Effector memory CD4-positive, alpha-beta T cell (primary cell): ENCODE measurements at places on chromosomes 3 and 15.

GRCh38 chr15:92652576-92652966 lies 3.0 kb downstream of the FAM174B start:
- no peak for DNase-seq

DNA sequence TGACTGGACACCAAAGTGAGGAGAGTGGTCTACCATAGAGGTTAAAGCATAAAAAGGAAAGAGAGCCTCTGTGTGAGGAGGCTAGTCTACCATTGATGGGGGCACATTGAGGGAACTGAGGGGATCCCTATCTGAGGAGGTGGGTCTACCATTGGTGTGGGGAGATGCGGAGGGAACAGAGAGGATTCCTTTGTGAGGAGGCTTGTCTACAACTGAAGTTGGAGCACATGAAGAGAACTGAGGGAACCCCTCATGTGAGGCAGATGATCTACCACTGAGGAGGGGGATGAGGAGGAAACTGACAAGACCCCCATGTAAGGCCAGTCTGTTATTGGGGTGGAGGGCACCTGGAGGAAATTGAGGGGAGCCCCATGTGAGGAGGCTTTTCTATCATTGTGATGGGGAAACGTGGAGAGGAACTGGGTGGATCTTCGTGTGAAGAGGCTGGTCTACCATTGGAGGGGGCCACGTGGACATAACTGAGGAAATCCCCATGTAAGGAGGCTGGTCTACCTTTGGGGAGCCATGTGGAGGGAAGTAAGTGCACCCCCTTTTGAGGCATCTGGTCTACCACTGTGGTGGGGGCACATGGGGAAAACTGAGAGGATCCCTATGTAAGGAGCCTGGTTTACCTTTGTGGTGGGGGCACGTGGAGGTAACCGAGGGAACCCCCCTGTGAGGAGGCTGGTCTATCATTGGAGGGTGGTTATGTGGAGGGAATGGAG lies 160.1 kb downstream of the FBLN2 start:
- no peak for DNase-seq

DNA sequence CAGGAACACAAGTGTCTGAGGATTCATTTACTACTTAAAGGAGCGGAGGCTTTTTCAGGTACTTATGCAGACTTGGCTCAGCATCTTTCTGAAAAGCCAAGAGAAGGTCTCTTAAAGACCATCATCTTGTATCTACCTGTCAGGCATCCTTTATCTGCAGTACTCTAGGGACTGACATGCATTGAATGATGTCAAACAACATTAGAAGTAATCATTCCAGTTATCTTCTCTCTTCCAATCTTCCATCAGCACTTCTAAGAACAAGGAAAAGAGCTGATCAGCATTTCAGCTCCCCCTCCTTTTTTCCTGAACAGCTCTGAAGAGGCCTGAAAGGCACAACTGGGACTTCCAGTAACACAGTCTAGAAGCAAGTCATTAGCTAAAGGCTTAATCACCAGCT lies 214.8 kb downstream of the KCNH8 start:
- DNase-seq: no peak

DNA sequence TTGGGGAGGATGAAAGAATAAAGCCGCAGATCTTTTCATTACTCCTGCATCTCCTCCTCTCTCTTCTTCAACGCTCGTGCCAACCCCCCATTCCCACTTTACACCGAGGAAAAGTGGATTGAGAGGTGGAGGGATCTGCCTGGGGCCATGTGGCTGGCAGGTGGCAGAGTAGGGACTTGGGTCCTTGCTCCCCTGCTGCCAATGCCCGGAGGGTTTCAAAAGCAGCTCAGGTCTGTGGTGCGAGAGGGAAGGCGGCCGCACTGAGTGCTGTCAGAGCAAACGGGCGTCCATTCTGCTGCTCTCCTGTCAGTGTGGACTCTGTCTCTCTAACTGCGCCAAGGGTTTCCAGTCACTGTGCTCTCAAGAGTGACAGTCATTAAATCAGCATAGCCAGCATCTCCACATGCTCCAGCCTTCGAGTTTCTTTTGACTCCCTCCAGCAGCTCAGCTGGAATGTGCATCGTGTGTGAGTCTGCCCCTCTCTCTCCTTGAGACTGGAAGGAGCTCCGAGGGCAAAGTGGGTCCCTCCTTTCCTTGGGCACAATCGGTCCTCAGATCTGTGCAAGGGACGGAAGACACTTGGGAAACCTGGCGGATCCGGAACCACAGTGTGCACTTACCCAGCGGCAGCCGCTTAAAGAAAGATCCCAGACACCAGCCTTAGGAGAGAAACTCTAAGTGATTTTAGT lies 68.6 kb downstream of the VGLL4 start:
- DNase-seq: no peak

DNA sequence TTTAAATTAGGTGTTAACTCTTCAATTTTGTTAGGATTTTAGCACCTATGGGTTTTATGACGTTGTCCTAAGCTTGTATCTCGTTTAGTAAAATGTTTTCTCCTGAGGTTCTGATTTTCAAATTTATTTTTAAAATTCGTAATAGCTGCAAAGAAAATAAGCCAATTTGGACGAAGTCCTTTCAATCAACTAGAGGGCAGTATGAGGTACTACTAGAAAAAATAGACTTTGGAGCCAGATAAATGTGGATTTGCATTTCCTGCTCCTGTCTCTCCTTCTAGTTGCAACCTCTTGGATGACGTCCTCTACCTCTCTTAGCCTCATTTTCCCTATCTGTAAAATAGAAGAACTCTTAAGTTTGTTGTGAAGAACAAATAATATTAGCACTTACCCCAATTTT lies 81.1 kb downstream of the SLTM start:
- DNase-seq: no peak

- DNase-seq: no peak
Observed at GRCh38 chr3:88225326-88226008, 75.7 kb downstream of the C3orf38 start.

GRCh38 chr15:67114846-67115585 lies 49.6 kb downstream of the SMAD3 start:
- DNase-seq: no peak

DNA sequence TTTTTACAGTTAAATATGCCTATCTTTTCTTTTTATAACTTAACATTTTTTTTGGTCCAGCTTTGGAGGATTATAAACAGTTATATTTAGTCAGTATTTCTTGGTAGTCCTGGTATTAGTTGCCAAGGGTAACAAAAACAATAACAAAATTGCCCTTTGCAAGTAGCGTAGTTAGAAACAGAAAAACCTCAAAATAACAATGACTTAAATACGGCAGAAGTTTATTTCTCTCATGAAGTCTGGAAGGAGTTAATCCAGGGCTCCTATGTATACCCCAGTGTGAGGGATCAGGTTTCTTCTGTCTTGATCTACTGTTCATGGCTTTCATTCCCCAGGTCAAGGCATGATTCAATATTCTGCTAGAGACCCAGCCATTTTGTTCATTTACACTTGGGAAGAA lies 14.1 kb upstream of the MYH15 start:
- no peak for DNase-seq

GRCh38 chr3:64223791-64224745 lies 1.2 kb downstream of the PRICKLE2 start:
- DNase-seq: no peak

DNA sequence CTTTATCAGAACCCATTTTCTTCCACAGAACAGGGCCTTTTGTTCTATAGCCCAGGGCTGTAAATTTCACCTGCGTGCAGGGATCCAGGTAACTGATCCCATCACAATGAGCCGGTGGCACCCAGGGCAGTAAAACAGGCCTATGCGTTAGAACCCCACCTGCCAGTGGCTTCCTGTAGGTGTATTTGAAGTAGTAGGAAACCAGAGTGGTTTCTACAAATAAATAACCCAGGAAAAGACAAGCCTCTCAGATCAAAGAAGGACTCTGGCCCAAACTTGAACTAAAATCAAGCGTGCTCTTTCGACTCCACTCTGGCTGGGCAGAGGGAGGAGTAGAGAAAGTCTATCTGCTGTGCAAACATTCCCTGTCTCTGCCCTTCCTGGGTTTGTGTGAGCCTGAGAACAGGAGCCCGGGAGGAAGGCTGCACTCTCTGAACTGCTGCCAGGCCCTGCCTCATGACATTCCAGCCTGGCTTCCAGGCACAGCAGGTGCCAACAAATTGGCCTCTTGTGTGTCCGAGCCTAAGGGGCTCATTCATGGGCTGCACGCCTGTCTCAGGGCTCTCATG lies 77.7 kb downstream of the CEMIP start:
- no peak for DNase-seq

GRCh38 chr3:52067526-52067925 lies 11.2 kb upstream of the DUSP7 start:
- no peak for DNase-seq

DNA sequence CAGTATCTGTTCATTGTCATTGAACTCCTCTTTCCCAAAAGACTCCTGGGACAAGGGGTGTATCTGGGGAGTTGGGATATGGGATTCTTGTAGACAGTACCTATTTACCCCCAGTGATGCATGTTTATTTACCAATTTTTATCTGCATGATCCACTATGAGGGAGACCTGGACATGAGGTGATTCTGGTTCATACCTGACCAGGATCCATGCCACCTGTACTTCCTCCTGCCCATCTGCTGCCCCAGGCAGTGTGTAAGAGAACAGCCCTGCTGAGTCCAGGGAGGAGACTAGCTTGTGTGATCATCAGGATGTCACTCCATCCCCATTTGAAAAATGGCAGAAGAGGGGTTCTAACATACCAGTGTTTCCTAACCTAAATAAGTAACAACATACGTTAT lies 3.1 kb upstream of the TPRG1 start:
- no peak for DNase-seq

DNA sequence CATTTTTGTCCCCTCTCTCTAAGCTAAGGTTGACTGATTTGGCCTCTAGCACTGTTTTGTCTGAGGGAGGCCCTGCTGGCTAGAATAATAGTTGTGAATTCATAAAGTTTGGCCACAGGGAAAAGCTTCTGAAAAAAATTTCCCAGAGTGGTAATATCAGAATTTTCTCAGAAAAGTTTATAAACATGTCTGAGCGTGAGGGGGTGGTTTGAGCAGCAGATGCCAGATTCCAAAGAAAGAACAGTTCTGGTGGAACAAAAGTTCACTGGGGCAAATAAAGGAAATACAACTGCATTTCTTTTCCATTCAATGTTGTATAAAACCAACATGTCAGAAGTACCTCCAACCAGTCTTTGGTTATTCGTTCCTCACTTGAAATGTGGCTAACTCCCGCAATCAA lies 61.2 kb downstream of the CLDN1 start:
- no peak for DNase-seq

DNA sequence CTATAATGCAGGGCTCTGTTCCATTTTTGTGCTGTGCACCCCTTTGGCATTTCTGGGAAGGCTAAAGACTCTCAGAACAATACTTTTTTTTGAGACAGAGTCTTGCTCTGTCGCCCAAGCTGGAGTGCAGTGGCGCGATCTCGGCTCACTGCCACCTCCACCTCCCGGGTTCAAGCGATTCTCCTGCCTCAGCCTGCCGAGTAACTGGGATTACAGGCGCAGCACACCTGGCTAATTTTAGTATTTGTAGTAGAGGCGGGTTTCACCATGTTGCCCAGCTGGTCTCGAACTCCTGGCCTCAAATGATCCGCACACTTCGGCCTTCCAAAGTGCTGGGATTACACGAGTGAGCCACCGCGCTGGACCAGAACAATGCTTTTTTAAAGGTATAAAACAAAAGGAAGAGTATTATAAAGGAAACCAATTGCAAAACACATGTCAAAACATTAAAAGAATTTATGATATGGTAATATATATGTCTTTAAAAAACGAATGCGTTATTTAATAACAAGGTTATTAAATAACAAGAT lies 999 bp downstream of the SQOR start:
- no peak for DNase-seq

DNA sequence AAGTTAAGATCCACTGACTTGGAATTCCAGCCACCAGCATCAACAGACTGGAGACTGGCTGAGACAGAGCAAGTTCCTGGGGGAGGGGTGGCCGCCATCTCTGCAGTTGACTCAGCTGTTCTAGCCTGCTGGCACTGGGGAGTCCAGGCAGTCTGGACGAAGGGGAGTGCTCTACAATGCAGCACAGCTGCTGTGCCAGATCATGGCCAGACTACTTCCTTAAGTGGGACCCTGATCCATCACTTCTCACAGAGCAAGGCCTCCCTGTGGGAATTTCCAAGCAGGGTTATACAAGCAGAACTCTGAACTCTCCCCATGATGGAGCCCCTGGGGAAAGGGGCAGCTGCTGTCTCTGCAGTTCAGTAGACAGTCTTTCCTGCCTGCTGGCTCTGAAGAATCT lies 35.2 kb downstream of the PYGO1 start:
- no peak for DNase-seq

- no peak for DNase-seq
Observed at GRCh38 chr3:108106449-108106848, 15.6 kb upstream of the CD47 start.

- no peak for DNase-seq
Observed at GRCh38 chr15:41568350-41569017, 9.5 kb downstream of the TYRO3 start.

- no peak for DNase-seq
Observed at GRCh38 chr3:158532099-158532734, 38.8 kb upstream of the MLF1 start.

GRCh38 chr15:47349179-47349578 lies 368.1 kb upstream of the SEMA6D start:
- DNase-seq: no peak

DNA sequence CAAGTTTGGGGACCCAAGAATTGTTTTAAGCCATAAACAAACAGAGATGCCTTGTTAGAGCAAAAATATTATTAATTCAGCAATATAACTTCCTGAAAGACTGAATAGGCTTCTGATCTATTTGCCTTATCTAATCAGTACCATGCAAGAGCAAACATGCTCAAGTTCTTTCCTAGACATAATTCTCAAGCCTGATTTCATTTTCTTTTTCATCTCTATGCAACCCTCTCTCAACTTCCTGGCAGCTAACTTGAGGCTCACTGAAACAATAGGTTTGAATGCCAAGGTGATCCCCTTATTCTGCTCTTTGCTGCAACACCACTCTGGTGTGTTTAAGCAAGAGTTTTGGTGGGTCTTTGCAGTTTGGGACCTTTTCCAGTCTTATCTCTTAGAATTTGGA lies 230.9 kb upstream of the CD96 start:
- DNase-seq: no peak

GRCh38 chr3:20023623-20024405 lies 11.8 kb upstream of the PP2D1 start:
- DNase-seq: no peak

GRCh38 chr3:16816048-16816780 lies 68.5 kb upstream of the PLCL2 start:
- no peak for DNase-seq

DNA sequence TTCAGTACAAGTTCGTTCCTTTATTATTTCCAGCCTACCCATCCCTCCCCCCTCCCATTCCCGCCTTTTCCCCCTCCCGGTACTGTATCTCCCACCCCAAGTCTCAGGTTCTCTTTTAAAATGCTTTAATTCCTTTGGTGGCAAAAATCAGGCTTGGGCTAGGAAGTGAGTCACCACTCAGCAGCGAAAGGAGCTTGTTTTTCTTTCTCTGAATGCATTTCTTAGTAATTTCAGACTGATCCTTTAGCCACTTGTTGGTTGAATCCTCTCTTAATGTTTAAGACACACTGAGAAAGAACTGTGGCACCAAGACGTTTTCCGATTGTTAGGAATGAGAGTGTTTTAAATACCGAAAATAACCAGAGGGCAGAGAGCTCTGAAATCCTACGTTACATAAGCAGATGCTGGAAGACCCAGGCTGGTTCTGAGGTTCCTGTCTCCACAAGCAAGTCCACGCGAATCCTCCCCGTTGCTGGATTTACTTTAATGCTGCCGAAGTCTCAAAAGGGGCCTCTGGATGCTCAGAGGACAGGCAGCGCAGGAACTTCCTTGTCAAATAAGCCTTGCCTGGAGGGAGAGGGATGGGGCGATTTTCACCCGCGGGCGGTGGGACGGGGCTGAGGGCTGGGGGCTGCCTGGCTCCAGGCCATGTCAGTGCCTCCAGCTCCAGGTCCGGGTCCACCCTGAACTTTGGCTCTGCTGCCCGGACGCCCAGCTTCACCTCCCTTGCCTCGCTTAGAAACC lies 854 bp upstream of the COL8A1 start:
- DNase-seq: no peak
